ENCODE measurements at places on chromosomes 1 and 21.

DNA sequence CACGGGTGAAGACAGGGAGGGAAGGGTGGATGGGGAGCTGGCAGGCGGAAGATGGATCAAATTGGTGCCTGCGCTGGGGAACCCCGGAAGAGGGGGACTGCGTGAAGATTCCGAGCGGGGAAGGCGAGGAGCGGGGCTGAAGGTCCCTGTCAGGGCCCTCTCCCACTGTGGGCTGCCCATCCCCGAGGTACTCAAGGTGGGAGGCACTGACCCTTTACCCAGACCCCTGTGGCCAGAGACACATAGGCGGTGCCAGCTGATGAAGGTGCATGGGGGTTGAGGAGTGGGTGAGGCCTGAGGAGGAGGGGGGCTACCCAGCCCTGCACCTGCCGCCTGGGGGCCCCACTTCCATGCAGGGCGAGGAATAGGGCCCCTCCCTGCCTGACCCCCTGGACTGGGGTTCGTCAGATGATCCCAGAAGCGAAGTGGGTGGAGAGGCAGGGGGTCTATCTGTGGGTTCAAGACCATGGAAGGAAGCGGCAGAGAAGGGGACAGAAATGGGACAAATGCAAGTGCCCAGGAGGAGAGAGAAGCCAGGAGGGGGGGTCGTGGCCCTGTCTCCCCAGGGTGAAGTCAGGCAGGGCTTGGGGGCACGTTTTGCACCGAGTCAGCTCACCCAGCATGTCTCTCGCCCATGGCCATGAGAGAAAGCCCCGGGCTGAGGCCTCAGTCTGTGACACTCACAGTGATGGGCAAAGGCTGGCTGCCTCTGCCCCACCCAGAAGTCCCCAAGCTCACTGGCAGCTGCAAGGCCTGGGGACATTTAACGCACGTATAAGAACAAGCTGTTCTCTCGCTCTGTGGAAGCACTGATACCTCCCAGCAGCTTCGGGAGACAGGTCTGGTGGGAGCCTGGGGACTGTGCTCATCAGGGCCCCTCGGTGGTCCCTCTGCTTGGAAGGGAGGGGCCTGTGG is 7.0 kb upstream of the MMEL1 start:
- no peak for DNase-seq

DNA sequence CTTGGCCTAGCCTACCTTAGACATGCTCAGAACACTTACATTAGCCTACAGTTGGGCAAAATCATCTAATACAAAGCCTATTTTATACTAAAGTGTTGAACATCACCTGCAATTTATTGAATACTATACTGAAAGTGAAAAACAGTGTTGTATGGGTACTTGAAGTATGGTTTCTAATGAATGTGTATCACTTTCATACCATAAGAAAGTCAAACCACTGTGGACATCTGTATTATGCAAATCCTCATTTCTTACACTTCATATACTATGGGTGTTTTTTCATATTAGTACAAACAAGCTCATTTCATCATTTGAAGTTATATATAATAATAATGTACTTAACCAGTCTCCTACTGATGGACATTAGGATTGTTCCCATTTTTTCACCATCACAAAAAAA is 41.2 kb downstream of the TDRD5 start:
- DNase-seq, result no peak

DNA sequence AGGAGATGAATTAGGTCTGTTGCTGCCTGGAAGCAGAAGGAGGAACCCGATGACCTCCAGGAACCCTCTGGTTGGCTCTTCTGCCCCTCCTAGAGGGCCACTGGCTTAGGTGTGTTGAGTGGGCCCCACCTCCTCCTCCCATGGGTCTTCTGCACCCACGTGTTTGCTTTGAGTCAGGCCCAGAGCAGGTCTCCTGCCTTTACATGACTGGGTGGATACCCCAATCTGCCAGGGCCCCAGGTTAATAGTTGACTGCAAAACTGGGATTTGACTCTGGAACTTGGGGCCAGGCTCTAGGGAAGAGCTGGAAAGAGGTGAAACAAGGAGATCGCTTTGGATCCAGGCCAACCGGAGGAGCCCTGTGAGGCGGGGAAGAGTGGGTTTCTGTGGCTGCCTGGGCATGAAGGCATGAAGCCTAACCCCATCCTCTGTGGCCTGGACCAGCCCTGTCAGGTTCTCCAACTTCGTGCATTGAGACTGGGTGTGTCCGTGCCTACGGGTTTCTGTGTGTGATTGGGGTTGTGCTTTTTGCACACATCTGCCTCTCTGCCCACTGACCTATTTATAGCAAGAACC is 7.8 kb upstream of the LAD1 start:
- no peak for DNase-seq

GRCh38 chr1:154154534-154155191 is at the start of gene NUP210L:
NUP210L (minus strand) TSS chr1:154155073.
- DNase-seq, result no peak

DNA sequence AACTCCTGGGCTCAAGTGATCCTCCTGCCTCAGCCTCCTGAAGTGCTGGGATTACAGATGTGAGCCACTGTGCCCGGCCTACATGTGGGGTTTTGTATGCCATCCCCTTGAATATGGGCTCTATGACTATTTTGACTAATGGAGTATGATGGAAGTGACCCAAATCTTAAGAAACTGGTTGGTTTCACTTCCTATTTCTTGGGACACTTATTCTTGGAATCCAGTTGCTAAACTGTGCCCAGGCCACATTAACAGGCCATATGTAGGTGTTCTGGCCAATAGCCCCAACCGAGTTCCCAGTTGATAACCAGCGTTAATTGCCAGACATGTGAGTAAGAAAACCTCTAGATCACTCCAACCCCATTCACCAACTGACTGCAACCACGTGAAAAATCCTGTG is 36.3 kb upstream of the CLIC4 start:
- no peak for DNase-seq

DNA sequence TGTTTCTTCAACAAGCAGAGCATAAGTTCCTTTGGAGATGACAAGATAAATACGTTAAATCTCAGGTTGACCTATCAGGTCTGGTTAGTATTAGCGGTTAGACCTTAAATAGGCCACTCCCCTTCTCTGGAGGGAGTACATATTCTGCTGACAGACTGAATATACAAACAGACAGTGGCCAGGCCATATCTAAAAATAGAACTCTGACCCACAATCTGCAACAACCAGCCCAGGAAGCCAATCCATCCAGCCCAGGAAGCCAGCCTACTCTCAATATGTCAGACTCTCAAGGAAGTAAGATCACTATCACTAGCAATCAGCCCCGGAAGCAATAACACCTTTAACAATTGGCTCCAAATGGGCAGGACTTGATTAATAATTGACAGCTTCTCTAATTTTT is 6.7 kb downstream of the IL20 start:
- no peak for DNase-seq

- no peak for DNase-seq
Observed at GRCh38 chr1:42732126-42732680, 7.8 kb downstream of the CLDN19 start.

GRCh38 chr1:119861547-119861946 is 34.8 kb downstream of the ADAM30 start:
- DNase-seq, result no peak

- DNase-seq, result no peak
Observed at GRCh38 chr1:229640455-229640854, 14.4 kb downstream of the URB2 start.

DNA sequence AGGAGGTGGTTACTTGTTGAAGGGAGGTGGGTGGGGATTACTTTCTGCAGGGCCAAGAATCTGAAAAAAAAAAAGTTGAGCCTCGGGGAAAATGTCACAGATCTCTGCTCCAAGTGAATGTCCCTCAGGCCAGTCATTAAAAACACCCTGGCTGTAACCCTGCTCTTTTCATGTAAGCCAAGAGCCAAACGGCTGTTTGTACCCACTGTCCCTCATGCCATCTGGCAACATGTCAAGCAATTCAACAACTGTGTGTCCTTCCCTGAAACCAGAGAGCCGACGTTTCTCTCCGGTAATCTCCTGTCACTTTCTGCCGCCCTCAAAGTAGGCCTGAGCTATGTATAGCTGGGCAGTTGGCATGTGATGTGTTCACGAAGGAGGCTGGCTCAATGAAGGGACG is 14.7 kb downstream of the CASQ2 start:
- DNase-seq, result no peak

GRCh38 chr1:59396387-59396786 is 99.5 kb downstream of the FGGY start:
- no peak for DNase-seq

- DNase-seq, result no peak
Observed at GRCh38 chr1:112727716-112728115, 12.6 kb upstream of the PPM1J start.

DNA sequence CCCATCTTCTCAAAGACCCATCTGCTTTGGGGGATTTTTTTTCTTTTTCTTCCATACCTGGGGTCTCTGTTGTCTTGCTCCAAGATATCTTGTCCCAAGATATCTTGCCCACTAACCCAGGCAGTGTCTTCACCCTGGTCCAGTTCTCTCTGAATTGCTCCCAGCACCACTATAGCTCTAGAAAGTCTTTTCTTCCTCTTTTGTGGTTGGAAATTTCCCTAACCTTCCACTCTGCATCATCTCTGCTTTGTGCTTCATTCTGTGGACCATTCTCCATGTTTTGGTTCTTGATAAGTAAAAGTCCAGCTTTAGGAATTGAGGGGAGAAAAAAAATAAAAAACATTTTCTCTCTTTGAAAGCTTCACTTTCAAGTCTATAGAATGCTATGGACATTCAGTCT is 20.9 kb downstream of the STYXL2 start:
- no peak for DNase-seq

DNA sequence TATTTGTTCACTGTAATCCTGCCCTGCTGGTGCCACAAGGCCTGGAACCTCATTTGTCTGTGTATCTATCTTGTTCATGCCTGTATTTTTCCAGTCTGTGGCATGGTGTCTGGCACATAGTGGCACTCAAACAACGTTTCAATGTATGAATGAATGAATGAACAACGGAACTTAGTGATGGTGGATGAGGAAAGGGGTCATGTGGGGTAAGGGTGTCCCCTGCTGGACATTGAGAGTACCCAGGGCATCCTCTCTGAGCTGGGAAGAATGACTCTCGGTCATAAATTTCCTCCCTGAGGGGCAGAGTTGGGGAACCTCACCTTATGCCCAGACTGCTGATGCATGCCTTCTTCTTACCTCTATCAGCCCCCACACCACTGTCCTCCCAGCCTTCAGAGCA is 18.9 kb upstream of the ZNF683 start:
- peak; percentile 48 for DNase-seq

DNA sequence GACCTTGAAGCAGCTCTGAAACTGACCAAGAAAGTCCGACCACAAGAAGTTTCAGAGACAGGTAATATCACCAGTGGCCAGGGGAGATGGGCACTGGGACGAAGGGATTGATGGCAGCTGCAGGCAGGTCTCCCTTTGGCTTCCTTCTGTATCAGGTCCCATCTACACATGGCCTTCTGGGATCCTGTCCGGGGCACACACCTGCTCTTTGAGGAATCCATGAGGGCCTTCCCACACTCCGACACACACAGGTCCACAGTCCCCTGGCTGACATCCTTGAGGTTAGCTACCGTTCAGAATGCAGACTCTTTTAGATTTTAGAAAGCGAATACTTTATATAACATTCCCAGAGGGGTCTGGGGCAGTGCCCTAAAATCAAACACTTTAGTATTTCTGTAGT is 26.5 kb upstream of the TMEM125 start:
- DNase-seq, result no peak

DNA sequence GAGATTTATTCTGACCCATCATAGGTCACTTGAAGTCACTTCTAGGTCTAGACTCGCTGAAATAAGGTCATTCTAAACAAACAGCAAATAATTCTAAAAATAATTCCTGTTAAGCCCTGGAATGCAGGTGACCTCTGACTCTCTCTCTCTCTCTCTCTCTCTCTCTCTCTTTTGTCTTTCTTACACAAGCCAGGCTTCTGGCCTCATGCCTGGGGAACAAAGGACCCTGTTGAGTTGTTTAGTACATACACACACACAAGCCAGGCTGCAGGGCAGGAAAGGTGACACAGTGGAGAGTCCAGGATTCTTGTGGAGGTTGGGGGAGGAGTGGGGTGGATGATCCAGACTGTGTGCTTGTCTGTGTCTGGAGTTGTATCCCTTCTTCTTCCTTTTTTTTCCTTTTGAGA is 4.0 kb upstream of the MEX3A start:
- DNase-seq, result peak; percentile 37
